ENCODE measurements at places on chromosomes 5 and 9. TPM values are rescaled to one million over a fixed set of nuclear protein-coding genes. Genes with fewer than 3 reads are reported as not detected.

The AQP7 gene
- total RNA-seq: 0.12 TPM

GRCh38 chr5:51829230-51829629, 446.0 kb downstream of the ISL1 start:
- no peak for DNase-seq

GRCh38 chr9:35070823-35071813, 1.3 kb downstream of the VCP start:
- peak; percentile 45 for DNase-seq

DNA sequence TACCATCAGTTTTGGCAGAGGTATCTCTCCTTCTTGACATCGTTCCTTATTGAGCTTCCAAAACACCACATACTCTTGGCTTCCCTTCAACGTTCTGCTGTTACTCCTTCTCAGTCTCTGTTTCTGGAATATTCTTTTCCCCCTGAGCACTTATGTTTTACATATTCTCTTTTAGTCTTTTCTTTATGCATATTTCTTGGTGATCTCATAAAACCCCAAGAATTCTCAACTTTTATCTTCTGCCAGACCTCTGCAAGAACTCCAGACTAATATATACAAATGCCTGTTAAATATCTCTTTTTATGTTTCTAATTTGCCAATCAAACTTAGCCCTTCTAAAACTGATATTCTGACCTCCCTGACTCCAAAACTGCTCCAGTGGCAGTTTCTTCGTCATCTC, 453.4 kb upstream of the CTNND2 start:
- DNase-seq: no peak

The PRUNE2 gene
- total RNA-seq: 9.3 TPM

- DNase-seq: no peak
These were observed 8.4 kb upstream of the TIMD4 start for GRCh38 chr5:156971415-156971814.

DNA sequence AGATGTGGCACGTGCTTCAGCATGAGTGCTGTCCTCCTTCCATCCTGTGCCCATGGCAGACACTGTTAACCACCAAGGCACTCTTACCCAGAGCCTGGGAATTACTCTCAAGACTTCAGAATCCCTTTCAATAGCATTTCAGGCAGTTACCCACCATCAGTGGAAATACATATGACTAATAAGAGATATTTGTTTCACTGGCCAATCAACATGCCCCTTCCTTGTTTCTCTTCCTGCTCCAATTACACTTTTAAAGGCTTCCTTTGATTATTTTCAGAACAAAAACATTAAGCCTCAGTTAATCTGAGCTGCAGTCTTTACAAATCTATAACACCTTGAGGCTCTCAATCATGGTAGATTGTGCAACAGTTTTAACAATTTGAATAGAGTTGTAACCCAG, 70.8 kb downstream of the PRELID2 start:
- DNase-seq: no peak

The CARTPT gene
- not detected for total RNA-seq

The DMRT3 gene
- total RNA-seq: 0.24 TPM

- DNase-seq: no peak
These were observed 31.1 kb downstream of the ZNF484 start for GRCh38 chr9:92846662-92847145.

The CCDC192 gene
- total RNA-seq: not detected

DNA sequence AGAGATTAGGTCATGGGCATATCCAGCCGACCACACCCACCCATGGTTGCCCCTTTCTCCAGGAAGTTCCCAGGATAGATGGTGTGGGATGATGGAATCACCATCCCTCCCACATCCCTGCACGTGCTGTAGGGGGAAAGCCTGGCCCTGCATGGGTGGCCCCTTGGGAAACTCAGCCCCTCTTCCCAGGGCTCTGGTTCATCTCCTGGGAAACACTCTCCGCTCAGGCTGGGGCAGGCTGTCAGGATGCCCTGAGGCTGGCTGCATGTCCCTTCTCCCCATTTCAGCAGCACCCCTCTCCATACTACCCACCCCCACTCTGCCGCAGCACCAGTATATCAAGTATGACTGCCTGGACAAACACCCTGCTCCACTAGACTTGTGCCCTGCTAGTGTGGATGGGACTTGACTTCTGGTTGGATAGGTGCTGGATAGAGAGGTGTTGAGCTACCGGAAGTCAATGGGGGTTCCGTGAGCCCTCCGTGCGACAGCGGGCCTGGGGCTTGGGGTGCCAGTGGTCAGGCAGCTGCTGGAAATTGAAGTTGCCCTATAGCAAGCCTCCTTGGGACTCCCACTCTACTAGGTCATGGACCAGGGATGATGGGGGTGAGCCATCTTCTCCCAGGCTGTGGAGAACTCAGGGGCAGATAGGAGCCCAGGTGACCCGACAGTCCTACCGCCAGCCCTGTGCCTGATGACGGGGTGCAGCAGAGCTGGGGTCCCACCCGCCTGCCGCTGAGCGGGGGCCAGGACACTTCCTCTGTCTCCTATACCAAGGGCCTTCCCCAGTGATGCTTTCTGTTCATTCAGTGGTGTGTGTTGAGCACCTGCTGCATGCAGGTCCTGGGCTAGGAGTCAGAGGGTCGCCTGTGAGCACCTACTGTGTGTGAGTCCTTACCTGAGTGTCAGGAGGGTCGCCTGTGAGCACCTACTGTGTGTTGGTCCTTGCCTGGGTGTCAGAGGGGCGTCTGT, 69.4 kb upstream of the COL5A1 start:
- DNase-seq: peak; percentile 42

DNA sequence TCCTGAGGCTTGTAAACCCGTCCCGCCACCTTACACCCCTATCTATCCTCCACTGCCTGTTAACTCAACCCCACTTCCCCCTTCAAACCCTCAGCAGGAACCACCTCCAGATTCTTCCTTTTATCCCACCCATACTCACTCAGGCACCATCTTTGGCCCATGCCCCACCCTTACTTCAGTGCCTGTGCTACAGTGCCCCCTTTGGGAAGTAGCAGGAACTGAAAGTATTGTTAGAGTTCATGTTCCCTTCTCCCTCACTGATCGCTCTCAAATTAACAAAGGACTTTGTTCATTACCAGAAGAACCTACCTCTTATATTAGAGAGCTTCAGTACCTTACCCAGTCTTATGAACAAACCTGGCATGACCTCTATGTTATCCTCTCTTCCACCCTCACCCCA, 92.2 kb upstream of the MOCS2 start:
- DNase-seq: no peak

DNA sequence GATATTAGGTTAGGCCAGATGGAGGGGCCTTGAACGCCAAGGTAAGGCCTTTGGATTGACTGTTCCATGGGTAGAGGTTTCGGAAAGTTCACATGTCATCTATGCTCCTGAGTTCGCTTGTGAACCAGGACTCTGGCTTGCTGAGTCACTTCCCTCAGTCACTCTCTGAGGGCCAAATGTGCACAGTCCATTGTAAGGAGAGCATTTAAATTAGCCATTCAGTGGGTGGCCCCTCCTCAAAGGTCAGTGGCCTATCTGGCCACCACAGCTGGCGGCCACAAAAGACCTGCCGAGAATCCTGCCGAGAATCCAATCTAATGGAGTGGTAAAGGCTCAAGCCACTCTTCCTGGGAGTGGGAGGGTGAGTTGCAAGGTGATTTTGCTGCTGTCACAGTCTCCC, 58.9 kb upstream of the ARAP3 start:
- DNase-seq: no peak

- DNase-seq: no peak
These were observed 27.6 kb upstream of the C5orf47 start for GRCh38 chr5:173961418-173961817.

DNA sequence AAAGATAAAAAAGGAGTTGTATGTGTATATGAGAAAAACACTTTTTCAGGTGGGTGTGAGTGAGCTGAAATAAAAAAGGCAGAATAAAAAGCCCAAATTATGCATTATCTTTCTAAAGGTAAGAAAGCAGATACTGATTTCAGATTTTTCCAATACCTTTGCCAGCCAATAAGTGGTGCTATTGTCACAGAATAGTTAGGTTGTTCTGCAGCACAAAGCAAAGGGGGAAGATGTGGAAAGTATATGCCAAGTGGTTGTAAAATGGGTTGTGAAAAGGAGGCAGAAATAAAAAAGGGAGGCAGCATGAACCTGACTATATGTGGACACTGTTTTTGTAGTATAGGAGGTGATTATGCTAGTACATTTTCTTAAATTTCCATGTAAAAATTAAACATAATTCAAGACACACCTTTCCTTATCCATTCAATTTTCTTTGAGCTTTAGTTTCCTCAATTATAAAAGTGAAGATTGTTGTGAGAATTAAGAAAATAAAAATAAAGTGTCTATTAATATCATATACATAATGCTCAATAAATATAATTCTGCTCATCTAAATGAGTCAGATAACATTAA, 106.7 kb downstream of the SMIM15 start:
- peak; percentile 57 for DNase-seq

GRCh38 chr9:128372188-128372641, 1.0 kb downstream of the URM1 start:
- DNase-seq: peak; percentile 38

GRCh38 chr9:137574192-137574591, 4.5 kb downstream of the DPH7 start:
- DNase-seq: no peak

DNA sequence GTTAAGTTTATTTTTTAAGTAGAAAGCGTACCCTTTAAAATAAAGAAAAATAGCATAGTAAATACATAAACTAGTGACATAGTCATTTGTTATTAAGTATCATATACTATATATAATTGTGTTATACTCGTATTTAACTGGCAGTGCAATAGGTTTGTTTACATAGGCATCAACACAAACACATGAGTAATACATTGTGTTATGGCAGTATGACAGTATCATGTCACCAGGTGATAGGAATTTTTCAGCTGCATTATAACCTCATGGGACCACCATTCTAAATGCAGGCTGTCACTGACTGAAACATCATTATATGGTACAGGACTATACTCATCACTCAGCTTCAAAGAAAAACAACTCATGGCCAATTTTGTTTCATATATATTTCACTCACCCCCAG, 8.4 kb upstream of the RIC1 start:
- no peak for DNase-seq

The PRXL2C gene
- total RNA-seq: 38.4 TPM

GRCh38 chr5:14250748-14251701, 107.9 kb downstream of the TRIO start:
- DNase-seq: no peak

DNA sequence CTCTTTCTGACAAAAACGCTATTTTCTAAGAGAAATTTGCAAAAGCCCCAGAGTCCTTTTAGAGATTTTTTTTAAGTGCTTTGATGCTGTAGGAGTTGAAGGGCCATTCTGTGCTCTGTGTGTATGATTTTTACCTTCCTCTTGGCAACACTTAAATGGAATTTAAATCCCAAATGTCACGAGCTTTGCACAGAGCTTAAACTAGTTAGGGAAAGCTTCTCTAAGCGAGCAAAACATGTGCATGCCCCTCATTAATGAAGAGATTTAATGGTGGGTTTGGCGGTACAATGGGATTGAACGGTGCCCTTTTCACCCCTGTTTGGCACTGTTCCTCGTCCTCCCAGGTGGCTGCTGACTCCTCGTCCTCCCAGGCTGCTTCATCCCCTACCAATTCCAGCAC, 220.7 kb downstream of the DRD1 start:
- DNase-seq: no peak

GRCh38 chr9:130242270-130243014, 23.1 kb upstream of the HMCN2 start:
- no peak for DNase-seq

- no peak for DNase-seq
These were observed 154.0 kb downstream of the RFX3 start for GRCh38 chr9:3371842-3372241.

DNA sequence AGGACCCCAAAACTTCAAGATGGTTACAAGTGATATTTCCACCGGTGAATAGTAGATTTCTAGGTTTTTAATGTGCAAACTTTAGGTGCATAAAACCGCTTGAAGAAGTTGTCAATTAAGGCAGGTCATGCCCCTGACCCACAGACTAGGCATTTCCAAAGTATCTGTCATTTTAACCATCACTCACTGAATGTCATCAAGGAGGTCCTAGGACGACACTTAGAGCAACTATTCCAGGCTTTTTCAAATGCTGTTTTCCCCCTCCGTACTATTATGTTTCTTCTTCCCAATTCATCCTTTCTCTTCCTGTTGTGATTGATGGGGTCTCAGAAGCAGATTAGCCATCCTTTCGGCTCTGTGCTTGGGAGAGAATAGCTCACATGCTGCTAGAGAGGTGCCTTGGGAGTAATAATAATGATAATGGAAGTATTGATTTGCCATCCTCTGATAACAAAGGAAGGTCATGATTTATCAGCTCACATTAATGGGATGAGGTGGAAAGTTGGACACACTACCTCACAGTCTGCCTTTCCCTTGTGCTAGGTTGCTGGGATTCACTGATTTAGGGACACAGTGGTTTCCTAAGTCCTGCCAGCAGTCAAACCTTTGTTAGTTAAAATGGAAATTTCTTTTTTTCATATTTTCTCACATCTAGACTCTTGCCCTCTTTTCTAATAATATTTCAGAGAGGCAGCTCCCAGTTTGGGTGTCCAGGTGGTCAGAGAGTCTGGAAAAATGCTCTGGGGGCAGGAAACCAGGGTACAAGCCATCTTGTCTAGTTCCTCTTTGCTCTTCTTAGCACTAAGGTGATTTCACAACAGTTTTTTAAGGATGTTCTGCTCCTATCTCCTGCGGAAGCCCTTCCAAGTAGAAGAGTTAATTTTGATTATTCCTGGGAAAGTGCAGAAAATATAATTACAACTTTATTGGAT, 67.0 kb downstream of the PTTG1 start:
- DNase-seq: no peak

DNA sequence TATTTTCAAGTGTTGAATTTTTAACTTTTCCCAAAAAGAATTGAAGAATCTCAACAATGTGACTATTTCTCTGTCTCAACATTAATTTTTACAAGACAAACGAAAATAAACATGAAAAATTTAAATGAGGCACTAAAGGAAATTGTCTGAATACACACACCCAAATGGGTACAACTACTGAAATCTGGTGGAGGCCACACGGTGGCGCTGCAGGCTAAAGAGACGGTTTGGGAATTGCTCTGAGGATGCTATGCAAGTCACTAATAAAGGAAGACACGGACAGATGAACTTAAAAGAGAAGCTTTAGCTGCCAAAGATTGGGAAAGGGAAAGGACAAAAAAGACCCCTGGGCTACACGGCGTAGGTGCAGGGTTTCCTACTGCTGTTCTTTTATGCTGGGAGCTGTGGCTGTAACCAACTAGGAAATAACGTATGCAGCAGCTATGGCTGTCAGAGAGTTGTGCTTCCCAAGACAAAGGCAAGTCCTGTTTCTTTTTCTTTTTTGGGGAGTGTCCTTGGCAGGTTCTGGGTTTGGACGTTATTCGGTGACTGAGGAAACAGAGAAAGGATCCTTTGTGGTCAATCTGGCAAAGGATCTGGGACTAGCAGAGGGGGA, at the start of gene PCDHB10:
Gene PCDHB10 (plus strand): TSS at position 244 of the 616 bp plus-strand sequence. CDS start 200 bp downstream, at position 444.
- DNase-seq: peak; percentile 55

DNA sequence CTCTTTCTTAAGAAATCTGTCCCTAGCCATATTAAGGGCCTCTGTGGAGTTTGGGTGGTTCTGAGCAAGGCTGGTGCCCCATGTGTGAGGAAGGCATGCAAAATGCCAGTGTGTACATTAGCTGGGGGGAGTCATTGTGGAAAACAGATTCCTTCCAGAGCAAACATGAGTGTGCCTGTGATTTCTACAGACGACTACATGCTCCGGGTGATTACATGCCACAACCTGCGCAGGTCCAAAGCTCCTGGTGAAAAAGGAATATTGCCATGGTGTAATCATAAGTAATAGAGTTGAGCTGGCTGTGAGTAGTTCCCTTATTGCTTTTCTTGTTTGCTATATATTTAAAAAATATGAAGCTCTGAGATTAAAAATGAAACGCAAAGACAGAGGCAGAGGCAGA, 102.1 kb downstream of the ACER2 start:
- no peak for DNase-seq

Data from A172 (cell line).